ENCODE measurements at places on chromosomes 6 and 20.
A peak's percentile ranks its signal among the peaks of the same experiment; 100 is the strongest.

GRCh38 chr6:41650120-41650519 is 11.9 kb downstream of the MDFI start:
- no peak for DNase-seq

- no peak for DNase-seq
Observed at GRCh38 chr6:136736281-136736960, 55.9 kb downstream of the MAP3K5 start.

DNA sequence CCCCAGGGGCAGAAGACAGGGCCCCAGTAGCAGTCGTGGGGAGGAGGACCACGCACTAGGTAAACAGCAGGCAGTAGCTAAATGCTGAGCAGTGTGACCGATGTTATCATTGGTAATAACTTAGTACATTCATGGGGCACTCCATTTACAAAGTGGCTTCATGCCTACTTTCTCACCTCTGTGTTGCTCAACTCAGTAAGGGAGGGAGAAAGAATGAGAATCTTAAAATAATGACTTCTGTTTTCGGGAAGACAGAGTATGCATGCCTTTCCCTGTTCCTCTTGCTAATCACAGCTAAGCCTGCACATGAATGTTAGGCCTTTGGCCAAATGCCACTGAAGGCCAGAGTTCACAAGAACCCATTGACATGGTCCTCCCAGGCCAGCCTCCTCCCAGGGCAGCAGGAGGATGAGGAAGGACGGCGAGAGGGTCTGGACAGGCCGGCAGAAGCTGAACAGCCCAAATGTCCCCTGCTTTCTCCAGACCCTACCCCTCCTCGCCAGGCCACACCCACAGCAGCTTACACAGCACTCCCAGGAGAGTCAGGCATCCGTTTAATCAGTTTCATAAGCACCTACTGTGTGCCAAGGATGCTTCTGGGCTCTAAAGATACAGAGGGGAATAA is 183.4 kb downstream of the ANKRD60 start:
- DNase-seq = no peak

DNA sequence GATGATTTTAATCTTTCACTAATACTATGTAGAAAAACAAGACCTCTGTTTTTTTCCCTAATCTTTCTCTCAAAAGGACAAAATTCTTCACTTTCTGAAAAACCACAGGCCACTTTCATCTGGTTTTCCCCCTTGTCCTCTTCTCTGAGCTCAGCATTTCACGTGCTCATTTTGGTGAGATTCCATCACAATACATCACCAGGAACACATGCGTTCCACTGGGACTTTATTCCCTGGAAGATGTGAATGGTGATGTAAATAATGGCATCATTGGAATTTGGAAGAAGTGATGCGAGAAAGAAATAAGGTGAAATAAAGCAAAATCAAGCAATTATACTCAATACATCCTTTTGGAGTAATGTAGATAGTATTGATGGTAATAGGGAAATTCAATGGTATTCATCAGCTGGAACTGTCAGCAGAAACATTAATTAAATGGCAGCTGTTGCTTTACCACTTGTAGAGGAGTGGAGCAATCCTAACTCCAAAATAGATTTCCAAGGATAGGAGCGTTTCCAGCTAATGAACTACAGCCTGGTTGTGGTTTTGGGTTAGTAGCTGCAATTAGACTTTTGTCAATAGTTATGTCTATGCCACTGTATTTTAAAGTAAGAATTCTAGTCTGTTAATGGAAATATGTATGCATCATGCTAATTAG is 11.5 kb downstream of the FILIP1 start:
- peak; percentile 25 for DNase-seq

DNA sequence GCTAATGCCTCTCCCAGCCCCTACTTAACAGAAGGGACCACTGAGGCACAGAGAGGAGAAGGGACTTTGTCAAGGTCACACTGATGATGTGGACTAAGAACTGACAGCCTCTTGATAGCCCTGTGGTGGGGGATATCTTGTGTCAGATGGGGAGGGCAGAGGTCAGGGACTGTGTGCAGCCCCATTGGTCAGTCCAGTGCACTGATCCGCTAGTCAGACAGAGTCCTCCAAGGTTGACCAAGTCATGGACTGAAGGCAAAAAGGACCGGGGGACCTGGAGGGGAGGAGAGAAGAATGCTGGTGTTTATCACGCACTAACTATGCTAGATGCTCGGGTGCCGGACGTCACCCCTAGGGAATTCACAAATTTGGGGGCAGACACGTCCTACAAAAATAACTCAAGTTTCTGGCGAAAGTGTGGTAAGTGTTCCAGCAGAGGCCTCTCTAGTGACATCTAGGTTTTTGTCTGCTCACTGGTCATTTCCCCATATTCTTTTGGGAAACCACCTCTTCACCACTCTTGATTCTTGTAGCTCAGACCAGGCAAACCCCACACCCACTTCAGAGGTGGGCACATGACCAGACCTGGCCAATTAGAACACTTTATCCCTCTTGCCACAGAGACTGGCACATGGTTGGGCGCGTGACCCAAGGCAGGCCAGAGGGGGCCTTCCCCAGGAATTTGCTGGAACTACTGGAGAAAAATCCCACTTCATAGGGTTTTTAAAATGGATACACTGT is 21.0 kb downstream of the TCF15 start:
- DNase-seq = no peak

- DNase-seq = no peak
Observed at GRCh38 chr20:8663424-8663823, 405.5 kb upstream of the PLCB4 start.

DNA sequence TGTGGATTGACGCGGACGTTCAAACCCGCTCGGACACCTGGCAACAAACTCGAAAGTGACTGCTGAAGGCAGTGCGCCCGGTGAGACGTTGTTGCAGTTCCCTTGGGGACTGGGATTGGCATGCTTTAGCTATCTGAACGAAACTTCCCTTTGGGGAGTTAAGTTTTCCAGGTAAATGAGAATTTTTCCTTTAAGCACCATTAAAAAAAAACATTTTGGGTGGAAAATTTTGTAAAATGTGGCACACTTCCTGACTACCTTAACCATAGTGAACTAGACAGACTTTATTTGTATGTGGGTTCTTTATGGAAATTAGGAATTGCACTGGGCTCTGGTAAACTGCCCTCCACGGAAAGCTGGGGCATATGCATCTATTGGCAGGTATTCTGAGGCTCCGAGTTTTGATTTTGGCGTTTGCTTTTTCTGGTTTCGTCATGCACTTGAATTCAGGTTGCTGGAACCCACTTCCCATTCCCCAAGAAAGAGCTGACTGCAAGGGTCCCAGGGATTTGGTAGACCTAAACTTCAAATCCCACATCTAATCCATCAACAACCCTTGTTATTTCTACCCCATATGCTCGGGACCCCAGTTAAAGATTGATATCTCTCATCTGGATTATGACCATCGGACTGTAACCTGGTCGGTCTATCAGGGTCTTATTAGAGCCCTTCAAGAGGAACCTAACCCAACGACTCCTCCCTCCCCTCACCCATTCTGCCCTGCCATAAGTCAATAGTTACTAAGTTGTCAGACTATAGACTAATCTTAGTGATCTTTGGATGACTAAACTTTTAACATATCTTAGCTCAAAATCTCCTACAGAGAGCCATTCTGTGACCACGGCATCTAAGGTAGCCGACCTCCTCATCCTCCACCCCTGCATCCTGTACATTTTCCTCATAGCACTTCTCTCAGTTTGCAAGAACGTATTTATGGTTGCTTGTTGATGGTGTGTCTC is 800 bp upstream of the DYNLT1 start:
- DNase-seq = peak; percentile 23

GRCh38 chr6:116922853-116923548 is 46.0 kb downstream of the RFX6 start:
- no peak for DNase-seq

DNA sequence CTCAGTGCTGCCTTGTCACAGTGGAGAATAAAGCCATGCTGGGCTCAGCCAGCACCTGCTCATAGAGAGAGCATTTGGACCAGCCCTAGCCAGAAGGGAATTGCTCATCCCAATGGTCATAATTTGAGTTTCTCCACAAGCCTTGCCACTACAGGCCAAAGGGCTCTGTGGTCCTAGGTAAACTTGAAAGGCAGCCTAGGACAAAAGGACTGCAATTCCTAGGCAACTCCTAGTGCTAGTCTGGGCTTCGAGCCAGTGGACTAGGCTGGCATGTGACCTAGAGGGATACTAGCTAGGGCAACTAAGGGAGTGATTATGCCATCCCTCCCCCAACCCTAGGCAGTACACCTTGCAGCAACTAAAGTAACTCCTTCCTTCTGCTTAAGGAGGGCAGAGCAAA is 516.2 kb downstream of the BCKDHB start:
- no peak for DNase-seq

DNA sequence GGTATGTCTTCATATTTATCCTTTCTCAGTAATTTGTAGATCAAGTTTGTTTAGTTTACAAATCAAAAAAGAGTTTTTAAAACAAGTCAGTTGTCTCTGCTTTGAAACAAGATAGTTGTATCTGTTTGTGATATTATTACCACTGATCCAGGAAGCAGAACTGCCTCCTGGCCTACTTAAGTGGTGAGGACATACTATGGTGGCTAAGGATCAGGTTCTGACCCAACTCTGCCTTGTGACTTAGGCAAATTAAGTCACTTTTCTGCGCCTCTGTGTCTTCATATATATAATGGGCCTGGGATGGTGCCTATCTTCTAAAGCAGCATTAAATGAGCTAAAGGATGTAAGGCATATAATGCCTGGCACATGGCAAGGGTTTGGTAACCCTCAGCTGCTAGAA is 8.7 kb downstream of the ANKS1A start:
- no peak for DNase-seq

GRCh38 chr6:24974182-24975171 is 38.7 kb upstream of the RIPOR2 start:
- no peak for DNase-seq

DNA sequence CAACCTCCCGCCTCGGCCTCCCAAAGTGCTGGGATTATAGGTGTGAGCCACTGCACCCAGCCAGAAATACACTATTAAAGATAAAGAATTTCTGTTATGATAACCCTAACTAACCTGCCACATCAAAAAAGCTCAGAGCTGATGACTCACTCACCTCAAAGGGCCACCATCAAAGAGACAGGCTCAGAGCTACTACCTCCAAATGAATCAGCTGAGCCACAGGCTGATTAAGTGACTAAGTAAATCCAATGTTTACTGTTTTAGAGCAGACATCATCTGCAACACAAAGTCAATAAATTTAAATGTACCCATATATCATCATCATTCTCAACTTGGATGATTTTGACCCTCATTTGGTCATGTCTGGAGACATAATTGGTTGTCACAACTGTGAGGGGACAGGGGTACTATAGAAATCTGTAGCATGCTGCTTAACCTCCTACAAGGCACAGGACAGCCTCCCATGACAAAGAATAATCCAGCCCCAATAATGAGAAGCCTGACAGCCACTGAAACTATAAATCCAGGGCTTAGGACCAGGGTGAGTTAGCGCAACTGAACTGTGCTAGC is 106.5 kb downstream of the ATP9A start:
- DNase-seq = no peak

- no peak for DNase-seq
Observed at GRCh38 chr6:140436023-140436811, 1061.8 kb upstream of the CITED2 start.

DNA sequence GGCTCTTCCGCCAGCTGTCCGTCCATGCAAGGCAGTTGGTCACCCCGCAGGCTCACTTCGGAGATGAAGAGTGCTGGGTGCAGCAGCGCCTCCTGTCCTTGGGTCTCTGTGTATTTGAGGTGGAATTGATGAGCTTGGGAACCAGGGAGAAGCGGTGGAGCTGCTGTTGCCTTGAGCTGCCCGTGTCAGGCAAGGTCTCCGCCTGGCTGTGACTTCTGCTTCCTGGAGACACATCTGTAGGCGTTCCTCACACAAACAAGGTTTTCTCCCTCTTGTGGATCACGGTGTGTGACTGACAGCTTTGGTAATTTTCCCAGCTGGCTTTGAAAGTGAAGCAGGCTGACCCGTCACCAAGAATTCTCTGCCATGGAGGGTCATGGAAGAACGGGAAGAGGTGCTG is 2.5 kb upstream of the SLC17A9 start:
- DNase-seq = no peak

DNA sequence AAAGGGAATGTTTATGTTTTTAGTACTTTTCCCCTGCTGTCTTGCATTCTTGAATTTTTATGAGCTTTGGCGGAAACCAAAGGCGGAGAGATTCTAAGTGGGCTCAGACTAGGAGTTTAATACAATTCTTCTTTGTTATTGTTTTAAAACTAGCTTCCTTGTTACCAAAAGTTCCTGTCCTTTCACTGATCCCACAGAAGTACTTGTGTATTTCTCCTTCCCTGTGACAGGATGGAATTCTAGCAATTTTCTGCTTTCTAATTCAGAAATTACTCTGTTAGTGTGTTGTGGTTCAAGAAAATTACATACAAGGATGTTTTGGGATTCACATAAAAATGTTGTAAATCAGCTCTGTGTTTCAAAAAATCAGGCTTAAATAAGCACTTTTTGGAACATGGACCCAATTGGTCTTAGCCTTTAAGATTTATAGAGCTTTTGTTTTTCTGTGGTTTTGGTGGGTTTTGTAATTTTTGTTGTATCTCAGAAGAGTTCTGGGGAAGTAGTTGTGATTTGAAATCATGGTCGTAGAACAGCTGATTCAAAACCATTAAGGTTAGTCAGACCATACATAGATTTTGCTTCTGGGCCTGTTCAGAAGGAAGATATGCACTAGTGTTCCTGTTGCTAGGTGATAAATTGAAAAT is 17.6 kb upstream of the CTAGE9 start:
- DNase-seq = no peak

- no peak for DNase-seq
Observed at GRCh38 chr6:109920911-109921310, 57.2 kb upstream of the GPR6 start.

DNA sequence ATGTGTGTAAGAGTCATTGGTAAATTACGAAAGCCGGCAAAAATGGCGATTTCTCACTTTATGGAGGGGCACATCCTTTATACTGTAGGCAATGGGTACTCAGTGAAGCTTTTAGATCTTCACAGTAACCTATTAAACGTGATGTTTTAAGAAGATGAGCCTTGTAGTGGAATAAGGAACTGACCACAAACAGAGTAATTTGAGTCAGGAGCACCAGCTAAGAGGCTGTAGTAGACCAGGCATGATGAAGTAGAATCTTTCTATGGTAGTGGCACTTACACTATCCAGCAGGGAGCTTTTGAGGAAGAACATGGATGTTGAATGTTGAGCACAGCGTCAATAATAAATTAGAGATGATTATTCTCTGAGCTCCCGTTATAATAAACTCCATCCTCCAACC is 65.9 kb downstream of the HIVEP2 start:
- DNase-seq = no peak

DNA sequence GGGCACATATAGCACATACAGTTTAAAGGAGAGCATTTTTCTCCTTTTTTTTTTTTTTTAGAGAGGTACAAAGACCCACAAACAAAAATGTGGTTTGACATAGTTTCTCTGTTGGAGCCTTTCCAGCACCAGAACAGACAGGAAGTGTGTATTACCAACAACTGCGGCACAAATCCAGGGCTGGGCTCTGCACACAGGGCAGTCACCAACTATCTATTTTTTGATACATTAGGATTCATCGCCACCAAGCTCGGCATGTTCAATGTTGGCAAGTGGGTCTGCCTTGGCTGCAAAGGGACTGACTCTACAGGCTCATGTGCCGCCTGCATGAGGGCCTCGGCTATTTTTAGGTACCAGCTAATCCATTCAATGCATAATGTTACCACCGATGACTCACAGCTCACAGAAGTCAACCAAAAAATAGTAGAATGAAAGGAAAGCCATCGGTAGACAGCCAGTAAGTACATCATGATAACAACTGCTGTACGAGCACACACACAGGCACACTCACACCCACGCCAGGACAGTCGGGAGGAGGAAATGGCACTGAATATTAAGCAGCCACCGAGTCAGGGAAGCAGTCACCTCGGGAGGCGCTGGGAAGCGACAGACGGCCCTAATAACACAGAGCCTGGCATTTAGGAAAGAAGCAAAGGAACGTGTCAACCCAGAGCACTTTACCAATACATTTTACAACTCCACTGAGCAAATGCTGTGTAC is 81.6 kb downstream of the GMPR start:
- DNase-seq = peak; percentile 89
